Stimulated activated CD4-positive, alpha-beta T cell treated with anti-CD3 and anti-CD28 coated beads, Interleukin-15, amount 100 ng/mL, for 24 hours (primary cell): ENCODE measurements at places on chromosomes 6 and 20.
A peak's percentile ranks its signal among the peaks of the same experiment; 100 is the strongest.

- no peak for DNase-seq
Observed at GRCh38 chr20:2745060-2745910, 52.7 kb downstream of the EBF4 start.

DNA sequence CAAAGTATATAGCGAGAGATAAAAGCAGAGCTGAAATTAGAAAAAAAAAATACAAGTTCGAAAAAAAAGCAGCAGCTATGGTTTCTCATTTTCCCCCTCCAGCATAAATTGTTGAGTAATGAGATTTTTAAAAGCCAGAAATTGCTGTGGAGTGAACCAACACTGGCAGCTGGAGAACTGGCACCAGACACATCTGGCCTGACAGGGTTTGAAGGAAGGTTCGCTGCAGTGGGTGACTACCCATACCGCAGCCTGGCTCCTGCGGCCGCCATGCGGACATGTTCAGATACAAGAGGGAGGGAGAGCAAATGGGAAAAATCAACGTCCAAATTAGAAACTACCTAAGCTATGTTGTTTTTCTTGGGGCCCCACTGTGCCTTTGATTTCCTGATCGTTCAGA, 3.3 kb downstream of the APCDD1L start:
- DNase-seq: no peak

GRCh38 chr20:32534661-32535240, 50.4 kb downstream of the NOL4L start:
- DNase-seq: peak; percentile 68

GRCh38 chr6:38282911-38283310, 356.8 kb downstream of the BTBD9 start:
- DNase-seq: no peak
